Thymus (tissue), 14 donors: ENCODE measurements at places on chromosomes 7 and 10.

DNA sequence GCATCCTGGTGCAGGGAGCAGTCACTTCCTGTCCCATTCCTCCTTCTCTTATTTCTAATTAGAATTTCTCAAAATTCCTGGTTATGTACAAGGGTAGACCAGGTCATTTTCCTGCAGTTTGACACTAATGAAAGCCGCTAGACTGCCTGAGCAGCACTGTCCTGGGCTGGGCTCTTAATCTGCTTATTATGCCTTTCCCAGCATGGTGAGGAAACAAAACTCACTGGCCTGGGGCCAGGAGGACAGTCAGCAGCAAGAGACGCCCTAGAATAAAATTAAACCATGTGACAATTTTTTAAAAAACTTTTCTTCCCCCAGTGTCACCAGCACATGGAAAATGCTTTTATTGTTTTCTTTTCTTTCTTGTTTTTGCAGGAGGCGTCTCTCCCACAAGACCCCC, 647.5 kb downstream of the TYW1 start:
- DNase-seq = no peak

DNA sequence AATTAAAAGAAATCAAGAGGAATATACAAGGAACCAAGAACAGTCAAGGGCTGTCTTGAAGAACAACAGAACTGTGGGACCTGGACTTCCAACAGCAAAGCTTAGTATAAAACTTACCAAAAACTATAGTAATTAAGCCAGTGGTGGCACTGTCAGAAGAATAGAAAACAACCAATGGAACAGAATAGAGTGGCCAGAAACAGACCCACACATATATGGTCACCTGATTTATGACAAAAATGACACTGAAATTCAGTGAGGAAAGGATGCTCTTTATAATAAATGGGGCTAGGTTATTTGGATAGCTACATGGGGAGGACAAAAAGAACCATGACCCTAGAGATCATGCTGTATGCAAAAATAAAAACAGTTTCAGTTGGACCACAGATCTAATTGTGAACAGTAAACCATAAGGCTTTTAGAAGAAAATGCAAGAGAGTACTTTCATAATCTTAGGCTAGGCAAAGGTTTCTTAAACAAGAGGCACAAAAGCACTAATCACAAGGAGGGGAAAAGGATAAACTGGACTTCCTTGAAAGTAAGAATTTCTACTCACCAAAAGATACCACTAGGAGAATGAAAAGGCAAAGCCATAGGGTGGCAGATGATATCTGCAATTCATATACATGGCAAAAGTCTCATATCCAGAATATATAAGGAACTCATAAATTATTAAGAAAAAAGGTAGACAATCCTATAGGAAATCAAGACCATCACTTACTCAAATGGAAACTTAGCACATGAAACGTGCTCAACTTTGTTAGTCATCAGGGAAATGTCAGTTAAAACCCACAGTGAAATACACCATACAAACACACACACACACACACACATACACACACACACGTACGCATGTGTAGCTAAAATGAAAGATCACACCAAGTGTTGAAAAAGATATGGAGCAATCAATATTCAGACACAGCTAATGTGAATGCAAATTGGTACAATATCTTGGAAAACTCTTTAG, 20.8 kb downstream of the HYCC1 start:
- DNase-seq = no peak

DNA sequence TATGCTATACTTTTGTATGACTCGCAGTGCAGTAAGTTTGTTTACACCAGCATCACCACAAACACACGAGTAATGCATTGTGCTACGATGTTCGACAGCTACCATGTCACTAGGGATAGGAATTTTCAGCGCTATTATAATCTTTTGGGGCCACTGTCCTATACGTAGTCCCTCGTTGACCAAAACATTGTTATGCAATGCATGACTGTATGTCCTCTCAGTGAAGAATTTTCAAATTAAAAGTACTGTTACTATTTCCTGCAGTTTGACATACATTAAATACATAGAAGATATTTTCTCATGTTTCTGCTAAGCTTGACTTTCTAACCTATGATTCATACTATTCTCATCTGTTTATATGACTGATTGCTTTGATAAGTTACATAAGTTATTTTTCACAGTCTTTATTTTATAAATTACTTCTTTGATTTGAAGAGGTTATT, 203.6 kb downstream of the VTI1A start:
- no peak for DNase-seq

GRCh38 chr7:11193131-11193867, 219.6 kb downstream of the PHF14 start:
- DNase-seq = no peak

DNA sequence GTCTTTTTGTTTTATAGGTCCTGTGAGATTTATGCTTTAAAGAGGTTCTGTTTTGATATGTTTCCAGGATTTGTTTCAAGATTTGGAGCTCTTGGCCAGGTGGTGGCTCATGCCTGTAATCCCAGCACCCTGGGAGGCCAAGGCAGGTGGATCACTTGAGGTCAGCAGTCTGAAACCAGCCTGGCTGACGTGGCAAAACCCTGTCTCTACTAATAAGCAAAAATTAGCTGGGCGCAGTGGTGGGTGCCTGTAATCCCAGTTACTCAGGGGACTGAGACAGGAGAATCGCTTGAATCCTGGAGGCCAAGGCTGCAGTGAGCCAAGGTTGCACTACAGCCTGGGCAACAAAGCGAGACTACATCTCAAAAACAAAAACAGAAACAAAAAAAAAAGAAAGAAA, 8.3 kb upstream of the HYAL4 start:
- no peak for DNase-seq

DNA sequence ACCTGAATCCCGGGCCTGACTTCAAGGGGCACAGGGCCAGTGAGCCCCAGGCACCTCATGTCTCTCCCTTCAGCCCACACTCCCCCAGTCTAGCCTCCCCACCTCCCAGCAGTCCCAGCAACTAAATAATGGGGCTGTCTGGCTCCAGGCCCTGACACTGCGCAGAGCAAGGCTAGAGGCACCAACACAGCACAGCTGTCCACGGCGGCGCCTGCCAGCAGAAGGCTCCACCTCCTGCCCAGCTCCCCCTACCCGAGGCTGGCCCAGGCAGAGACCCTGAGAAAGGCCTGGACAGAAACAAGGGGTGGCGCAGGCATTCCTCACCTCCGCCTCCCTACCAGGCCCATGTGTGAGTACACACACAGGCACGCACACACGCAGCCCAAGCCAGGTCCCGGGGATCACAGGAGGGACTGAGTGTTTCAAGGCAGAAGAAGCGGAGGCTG, 6.1 kb downstream of the KCNH2 start:
- DNase-seq = no peak

- peak; percentile 80 for DNase-seq
Observed at GRCh38 chr10:128150045-128150493, 23.8 kb upstream of the MKI67 start.

- DNase-seq = no peak
Observed at GRCh38 chr7:147363101-147363500, 1227.5 kb upstream of the C7orf33 start.

DNA sequence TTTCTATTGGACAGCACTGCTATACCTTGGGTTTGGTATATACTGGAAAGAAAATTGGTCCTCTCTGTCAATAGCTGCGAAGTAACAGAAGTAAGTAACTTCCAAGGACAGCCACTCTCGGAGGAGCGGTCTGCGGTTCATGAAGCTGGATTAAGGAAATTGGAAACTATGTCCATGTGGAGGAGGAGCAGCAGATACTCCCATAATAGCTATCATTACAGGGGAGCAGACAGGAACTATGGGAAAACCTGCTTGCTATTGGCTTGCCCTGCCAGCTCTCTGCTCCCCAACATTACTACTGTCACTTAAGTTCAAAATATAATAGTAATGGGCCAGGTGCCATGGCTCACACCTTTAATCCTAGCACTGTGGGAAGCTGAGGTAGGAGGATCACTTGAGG, 83.9 kb upstream of the TRIL start:
- DNase-seq = no peak

- DNase-seq = no peak
Observed at GRCh38 chr7:22841954-22842353, 19.3 kb upstream of the TOMM7 start.

DNA sequence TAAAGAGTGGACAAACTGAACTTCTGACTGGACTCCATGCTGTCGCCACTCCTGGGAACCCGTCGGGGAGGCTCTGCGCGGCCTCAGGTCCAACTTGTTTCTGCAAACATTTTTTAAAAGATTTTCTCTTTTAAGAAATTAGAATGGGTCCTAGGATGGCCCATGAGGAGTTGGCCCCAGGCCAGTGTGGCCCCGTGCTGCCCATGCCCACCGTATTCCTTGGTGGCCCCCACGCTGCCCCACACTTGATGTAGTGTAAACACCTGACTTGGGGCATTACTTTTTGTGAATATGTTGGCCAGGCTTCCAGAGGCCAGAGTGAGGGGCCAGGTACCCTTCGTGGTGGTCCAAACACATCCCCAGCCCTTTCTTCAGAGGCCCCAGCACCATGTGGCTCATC, 19.3 kb downstream of the ZNF316 start:
- DNase-seq = no peak

- DNase-seq = no peak
Observed at GRCh38 chr7:102072636-102073209, 213.9 kb upstream of the SH2B2 start.

- no peak for DNase-seq
Observed at GRCh38 chr7:147711447-147711846, 879.1 kb upstream of the C7orf33 start.

- DNase-seq = no peak
Observed at GRCh38 chr10:88129013-88129412, 265.6 kb downstream of the PTEN start.

DNA sequence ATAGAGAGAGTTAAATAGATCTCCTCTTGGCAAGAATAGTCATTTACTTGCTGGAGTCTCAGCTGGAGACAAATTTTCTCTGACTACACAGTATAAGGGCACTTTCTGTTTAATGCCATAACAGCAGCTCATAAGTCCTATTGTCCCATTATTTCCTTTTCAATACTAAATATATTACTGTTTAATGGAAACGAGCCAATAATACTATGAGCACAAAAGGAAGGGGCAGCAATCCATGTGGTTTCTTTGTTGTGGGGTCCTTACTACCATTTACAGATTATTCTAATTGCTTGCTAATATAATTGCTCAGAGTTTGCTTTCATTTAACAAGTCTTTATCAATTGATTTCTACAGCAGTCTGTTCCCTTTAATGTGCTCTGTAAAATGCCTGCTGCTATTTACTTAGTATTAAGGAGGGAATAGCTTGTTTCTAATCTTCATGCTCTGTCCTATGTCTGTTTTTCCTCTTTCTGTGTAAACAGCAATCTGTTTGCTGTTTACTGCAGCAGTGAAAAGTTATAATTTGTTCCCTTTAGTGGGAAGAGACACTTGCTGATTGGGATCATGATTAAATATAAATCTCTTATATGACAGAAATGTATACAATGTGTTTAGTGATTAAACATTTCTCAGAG, 296.2 kb upstream of the SMIM30 start:
- no peak for DNase-seq

DNA sequence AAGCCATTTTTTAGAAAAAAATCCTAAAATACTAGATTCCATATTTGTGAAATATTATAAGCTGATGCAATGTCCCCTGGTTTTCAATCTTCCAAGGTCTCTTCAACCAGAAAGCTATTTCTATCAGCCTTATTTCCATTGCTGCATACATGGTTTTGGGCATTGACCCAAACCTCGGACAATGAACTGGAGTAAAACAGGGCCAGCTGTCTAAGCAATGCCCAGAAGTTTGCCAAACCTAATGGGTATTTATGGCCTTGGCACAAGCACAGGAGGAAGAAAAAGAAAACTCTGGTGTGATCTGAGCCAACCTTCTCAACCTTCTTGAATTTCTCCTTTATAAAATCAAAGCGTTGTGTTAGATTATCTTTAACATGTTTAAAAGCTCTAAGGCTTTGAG, 402.3 kb downstream of the DNAJB9 start:
- no peak for DNase-seq

- no peak for DNase-seq
Observed at GRCh38 chr10:97865488-97865887, 15.8 kb downstream of the GOLGA7B start.

DNA sequence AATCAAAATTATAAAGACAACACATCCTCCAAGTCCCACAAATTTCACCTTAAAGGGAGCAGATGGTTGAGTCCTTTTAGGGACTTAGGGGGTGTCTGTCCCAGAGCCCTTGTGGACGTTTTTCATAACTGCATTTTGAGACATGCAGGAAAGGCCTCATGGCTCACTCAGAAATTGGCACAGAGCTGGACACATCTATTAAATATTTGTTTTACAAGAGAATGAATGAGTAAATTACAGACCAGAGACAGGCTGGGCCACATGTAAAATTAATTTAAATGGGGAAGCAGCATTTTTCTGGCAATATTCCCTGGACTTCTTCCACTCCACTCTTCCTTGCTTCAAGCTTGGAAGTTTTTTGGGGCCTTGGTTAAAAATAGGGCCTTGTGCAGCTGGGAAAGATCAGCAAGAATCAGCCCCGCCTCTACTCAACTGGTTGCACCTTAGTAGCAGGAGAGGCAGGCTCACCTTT, 20.0 kb downstream of the LAMB1 start:
- no peak for DNase-seq

DNA sequence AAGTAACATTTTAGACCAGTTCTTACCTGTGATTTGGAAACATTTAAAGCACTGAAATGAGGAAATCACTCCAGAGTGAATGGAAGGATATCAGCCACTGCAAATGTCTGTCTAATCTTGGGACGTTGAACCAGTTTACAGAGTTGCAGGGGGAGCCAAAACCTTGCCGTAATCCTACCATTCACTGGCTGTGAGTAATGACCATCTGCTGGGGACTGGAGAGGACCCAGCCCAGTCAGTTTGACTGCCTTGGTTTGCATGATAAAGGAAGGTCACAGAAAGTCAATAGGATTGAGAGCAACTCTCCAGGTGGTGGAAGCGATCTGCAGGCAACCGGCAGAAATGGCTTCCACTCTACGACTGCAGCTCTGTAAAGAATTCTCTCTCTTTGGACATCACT, 167.2 kb downstream of the AKR1D1 start:
- no peak for DNase-seq

GRCh38 chr10:100696477-100696901, 48.9 kb upstream of the PAX2 start:
- no peak for DNase-seq

GRCh38 chr7:52959336-52959735, 76.1 kb upstream of the POM121L12 start:
- no peak for DNase-seq

GRCh38 chr10:113680190-113681111, 739 bp downstream of the CASP7 start:
- no peak for DNase-seq

DNA sequence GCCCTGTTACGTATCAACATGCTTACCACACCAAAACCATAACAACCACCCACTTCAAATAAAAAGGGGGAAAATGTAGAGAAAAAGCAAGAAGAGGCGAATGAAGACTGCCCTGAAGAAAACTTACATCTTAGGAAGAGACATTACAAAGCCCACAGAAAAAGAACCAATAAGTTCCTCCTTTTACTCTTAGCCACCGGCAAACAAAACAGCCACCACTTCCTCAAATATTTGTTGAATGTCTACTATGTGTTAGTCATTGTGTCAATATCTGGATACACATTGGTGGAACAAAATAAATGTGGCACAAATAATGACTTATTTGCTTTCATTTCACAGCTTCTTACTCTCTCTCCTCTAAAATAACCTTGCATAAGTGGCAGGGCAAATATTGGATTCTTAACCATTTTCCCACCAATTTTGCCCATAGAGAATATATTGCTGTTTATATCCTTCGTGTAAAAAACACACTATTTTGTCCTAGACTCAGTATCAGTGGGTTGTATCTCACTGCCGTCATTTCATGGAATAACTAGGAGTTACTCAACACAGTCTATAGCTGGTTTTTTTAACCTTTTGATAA, 106.8 kb downstream of the ANK3 start:
- no peak for DNase-seq

GRCh38 chr10:128102480-128103228, 23.6 kb downstream of the MKI67 start:
- no peak for DNase-seq
